ENCODE measurements at places on chromosomes 1 and 21. TPM values are rescaled to one million over a fixed set of nuclear protein-coding genes. Genes with fewer than 3 reads are reported as not detected.

DNA sequence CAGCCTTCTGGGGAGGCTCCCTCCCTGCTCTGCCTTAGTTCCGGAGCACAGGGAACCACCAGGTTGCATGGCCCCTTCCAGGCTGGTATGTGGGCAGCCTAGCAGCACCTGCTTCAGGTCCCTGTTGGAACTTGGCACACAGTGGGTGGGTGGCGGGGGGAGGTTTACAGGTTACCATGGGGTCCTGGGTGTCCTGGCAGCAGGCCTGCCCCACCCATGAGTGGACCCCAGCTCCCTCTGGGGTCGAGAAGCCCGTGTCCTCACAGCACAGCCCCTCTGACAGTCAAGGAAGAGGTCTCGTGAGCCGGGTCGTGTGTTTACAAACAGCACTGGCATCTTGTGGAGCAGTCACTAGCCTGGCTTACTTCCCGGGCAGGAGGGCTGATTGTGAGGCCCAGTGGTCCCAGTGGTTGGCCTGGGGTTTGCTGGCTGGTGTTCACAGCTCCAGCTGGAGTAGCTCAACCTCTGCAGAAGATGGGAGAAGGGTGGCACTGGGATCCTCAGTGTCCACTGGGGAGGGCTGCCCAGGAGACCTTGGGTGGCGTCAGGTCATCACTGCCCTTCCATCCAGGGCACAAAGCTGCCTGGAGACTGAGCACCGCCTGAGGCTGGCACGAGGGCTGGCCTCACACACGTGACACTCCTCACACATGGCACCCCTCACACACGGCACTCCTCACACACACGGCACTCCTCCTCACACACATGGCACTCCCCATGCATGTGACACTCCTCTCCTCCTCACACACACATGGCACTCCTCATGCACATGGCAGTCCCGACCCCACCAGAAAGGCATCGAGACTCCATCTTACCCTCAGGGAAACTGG, 100.9 kb downstream of the RIPK4 start:
- H3K4me1 ChIP-seq = no peaks in the 10 kb centered on the region
- H3K27ac ChIP-seq = no peak overlapping the region
- DNase-seq = no peak
- peaks cover 7% of the 10 kb centered on the region for H3K27me3 ChIP-seq
- H3K4me3 ChIP-seq = no peak overlapping the region

- peaks cover 57% of the 10 kb centered on the region for H3K4me1 ChIP-seq
- peaks cover 12% of the 10 kb centered on the region for H3K36me3 ChIP-seq
- no peak for DNase-seq
- H3K4me3 ChIP-seq = no peak overlapping the region
- no peak overlapping the region for H3K27ac ChIP-seq
Measured at GRCh38 chr1:42320708-42321107, 14.3 kb downstream of the FOXJ3 start.

- DNase-seq = no peak
- no peaks in the 10 kb centered on the region for H3K27me3 ChIP-seq
- no peaks in the 10 kb centered on the region for H3K36me3 ChIP-seq
- no peak overlapping the region for H3K27ac ChIP-seq
- no peaks in the 10 kb centered on the region for H3K4me1 ChIP-seq
Measured at GRCh38 chr1:67939942-67940341, 106.7 kb upstream of the GNG12 start.

HES2 gene
- 0.52 TPM for total RNA-seq

- peak overlapping the region; percentile 89 for H3K27ac ChIP-seq
- peaks cover 61% of the 10 kb centered on the region for H3K36me3 ChIP-seq
- no peak for DNase-seq
- H3K4me3 ChIP-seq = no peak overlapping the region
- peaks cover 59% of the 10 kb centered on the region for H3K4me1 ChIP-seq
Measured at GRCh38 chr1:100415498-100415778, 63.1 kb downstream of the CDC14A start.

ETV3L gene
- total RNA-seq = not detected

DNA sequence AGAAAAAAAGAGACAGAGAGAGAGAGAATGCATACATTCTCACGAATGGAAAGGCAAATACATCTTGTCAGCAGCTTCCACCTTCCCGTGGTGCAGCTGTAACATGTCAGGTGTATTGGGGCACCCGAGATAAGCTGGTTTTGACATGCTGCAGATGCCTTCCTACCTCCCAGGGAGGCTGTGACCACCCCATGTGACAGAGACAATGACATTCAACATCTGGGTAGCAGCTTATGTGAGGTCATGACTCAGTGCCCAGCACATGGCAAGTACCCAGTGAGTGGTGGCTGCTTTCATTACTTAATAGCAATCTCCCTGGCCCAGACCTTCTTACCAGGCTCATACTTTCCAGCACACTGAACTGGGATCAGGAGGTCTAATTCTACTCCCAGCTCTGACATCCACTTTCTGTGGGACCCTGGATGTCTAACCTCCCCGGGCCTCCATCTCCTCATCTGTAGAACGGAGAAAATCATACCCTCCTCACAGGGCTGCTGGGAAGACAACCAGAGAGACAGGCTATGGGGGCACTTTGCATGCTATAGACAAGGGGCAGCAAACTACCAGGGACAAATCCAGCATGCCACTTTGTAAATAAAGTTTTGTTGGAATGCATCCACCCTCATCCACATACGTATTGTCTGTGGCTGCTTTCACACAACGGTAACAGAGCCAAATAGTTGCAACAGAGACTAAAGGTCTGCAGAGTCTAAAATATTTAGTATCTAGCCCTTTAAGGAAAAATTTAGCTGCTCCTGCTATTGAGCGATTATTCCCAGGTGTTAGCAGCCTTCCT, 38.5 kb upstream of the ZBTB40 start:
- H3K4me3 ChIP-seq = no peak overlapping the region
- H3K27ac ChIP-seq = no peak overlapping the region
- no peaks in the 10 kb centered on the region for H3K4me1 ChIP-seq
- H3K36me3 ChIP-seq = no peaks in the 10 kb centered on the region
- H3K27me3 ChIP-seq = peaks cover 24% of the 10 kb centered on the region
- DNase-seq = no peak

- no peak for DNase-seq
- no peak overlapping the region for H3K27ac ChIP-seq
- no peaks in the 10 kb centered on the region for H3K36me3 ChIP-seq
- no peaks in the 10 kb centered on the region for H3K4me1 ChIP-seq
- no peaks in the 10 kb centered on the region for H3K27me3 ChIP-seq
Measured at GRCh38 chr1:216686860-216687766, 36.1 kb downstream of the ESRRG start.

DNA sequence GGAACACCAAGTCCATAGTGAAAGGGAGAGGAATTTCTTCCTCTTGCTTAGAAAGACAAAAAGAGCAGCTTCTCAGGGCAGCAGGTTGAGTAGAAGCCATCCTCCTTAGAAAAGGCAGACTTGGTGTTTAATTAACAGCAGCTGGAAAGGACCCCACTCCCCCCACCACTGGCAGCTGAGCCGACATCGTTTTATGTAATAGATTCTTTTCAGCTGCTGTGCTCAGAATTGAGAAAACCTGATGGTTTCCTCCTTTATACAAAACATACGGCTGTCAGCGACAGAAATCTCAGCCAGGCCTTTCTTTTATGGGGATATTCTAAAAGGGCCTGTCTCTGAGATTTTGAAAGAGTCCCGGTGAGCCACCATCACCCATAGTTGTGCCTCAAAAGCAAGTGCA, 49.9 kb downstream of the MAN1C1 start:
- no peak for DNase-seq
- H3K27me3 ChIP-seq = peaks cover 61% of the 10 kb centered on the region
- H3K27ac ChIP-seq = no peak overlapping the region
- H3K36me3 ChIP-seq = peaks cover 9% of the 10 kb centered on the region
- no peak overlapping the region for H3K4me3 ChIP-seq
- H3K4me1 ChIP-seq = no peaks in the 10 kb centered on the region

FCAMR gene
- total RNA-seq = not detected

DNA sequence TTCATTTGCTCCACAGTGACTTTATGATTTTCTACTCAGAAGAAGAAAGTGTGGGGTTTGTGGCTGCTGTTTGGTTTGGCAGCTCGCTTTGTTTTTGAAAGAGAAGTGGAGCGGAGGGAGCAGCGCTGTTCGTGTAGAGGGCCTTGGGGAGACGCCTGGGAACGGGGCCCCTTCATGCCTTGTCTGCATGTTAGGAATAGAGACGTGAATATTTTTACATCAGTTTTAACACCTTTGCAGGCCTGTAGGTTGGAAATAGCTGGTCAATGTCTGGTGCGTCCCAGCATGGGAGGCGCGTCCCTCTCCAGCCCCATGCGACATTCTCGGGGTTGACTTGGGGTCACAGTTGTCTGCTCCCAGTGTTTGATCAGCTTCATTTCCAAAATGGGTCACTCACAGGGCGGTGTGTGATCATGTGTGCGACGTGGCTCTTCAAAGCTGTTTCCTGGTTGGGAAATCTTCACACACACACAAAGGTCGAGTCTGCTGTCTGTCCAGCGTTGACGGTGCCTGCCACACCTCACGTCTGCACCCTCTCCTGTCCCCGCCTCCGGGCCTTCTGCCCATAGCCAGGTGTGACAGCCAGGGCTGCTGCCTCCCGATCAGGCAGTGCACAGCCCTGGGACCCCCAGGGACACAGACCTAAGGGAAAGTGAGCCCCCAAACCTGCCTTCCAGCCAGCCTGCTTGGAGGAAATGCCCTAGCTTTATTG, 149.2 kb downstream of the PSMG1 start:
- H3K4me1 ChIP-seq = no peaks in the 10 kb centered on the region
- no peak overlapping the region for H3K27ac ChIP-seq
- no peak for DNase-seq
- no peak overlapping the region for H3K4me3 ChIP-seq
- H3K36me3 ChIP-seq = no peaks in the 10 kb centered on the region

SAMD13 gene
- total RNA-seq = 0.73 TPM

SCNM1 gene
- total RNA-seq = 69.6 TPM

- H3K27me3 ChIP-seq = no peaks in the 10 kb centered on the region
- no peaks in the 10 kb centered on the region for H3K36me3 ChIP-seq
- H3K4me3 ChIP-seq = no peak overlapping the region
- no peak for DNase-seq
Measured at GRCh38 chr21:28215214-28215954, 777.3 kb downstream of the LTN1 start.

DNA sequence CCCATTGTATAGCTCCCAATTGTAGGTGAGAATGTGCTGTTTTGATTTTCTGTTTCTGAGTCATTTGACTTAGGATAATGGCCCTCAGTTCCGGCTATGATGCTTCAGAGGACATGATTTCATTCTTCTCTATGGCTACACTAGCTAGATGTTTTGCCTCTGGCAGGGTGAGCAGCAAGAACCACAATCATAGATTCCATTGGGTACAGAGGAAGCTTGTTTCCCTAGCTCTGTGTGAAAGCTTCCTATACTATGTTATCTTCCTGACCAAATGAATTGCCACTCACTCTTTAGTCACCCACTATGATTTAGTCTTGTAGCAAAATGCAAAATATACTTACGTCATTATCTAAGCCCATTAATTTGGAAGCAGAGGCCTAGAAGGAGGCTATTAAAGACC, 616.3 kb downstream of the PLA2G4A start:
- H3K4me1 ChIP-seq = no peaks in the 10 kb centered on the region
- H3K36me3 ChIP-seq = no peaks in the 10 kb centered on the region
- H3K27ac ChIP-seq = no peak overlapping the region
- no peak for DNase-seq
- no peaks in the 10 kb centered on the region for H3K27me3 ChIP-seq
- no peak overlapping the region for H3K4me3 ChIP-seq

GRCh38 chr1:159211331-159212136, 6.9 kb downstream of the ACKR1 start:
- H3K27me3 ChIP-seq = peaks cover 67% of the 10 kb centered on the region
- H3K4me1 ChIP-seq = no peaks in the 10 kb centered on the region
- H3K27ac ChIP-seq = no peak overlapping the region
- no peak overlapping the region for H3K4me3 ChIP-seq
- H3K36me3 ChIP-seq = no peaks in the 10 kb centered on the region

DNA sequence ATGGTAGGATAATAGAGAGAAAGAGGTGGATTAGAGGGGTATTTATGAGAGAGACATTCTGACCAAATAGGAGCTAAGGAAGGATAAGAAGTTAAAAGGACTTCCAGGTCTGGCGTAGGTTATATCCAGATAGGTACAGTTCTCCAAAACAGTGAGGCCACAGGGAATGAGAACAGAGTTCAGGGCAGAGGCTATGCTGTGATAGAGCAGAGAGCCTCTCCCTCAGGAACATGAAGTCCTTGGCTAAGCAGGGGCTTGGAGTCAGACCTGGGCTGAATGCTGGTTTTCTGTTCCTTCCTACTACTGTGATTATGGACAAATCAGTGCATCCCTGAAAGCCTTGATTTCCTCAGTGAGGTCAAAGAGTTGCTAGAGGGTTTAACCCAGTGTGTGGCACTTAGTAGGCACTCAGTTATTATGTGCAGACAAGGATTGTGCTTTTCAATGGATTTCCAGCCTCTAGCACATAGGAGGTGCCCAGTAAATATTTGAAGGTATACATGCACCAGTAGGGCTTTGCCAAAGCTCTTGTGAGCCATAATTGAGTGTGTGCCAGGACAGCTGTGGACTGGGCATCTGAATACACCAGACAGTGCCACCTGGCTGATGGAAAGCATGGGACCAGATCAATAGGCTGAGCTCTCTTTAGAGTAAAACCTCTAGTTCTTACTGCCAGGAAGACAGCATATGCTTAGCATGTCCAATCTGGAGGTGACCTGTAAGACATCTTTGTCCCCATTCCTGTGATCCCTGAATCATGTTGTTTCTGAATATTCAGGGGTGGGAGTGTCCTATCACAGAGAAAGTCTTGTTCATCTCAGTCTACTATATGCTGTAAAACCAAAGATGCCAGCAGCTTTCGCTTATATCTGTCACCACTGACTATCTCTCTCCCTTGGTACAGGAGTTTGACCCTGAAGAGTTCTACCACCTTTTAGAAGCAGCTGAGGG, 111.1 kb downstream of the PIK3R3 start:
- peaks cover 10% of the 10 kb centered on the region for H3K36me3 ChIP-seq
- no peak overlapping the region for H3K4me3 ChIP-seq
- no peaks in the 10 kb centered on the region for H3K27me3 ChIP-seq
- no peak overlapping the region for H3K27ac ChIP-seq
- no peak for DNase-seq
- no peaks in the 10 kb centered on the region for H3K4me1 ChIP-seq
